Progenitor cell of endocrine pancreas (in vitro differentiated cells): ENCODE measurements at places on chromosomes 6 and 20. TPM values are rescaled to one million over a fixed set of nuclear protein-coding genes. Genes with fewer than 3 reads are reported as not detected.

RFX6 gene
- 28.7 and 34.2 TPM in 2 replicates for total RNA-seq

DNA sequence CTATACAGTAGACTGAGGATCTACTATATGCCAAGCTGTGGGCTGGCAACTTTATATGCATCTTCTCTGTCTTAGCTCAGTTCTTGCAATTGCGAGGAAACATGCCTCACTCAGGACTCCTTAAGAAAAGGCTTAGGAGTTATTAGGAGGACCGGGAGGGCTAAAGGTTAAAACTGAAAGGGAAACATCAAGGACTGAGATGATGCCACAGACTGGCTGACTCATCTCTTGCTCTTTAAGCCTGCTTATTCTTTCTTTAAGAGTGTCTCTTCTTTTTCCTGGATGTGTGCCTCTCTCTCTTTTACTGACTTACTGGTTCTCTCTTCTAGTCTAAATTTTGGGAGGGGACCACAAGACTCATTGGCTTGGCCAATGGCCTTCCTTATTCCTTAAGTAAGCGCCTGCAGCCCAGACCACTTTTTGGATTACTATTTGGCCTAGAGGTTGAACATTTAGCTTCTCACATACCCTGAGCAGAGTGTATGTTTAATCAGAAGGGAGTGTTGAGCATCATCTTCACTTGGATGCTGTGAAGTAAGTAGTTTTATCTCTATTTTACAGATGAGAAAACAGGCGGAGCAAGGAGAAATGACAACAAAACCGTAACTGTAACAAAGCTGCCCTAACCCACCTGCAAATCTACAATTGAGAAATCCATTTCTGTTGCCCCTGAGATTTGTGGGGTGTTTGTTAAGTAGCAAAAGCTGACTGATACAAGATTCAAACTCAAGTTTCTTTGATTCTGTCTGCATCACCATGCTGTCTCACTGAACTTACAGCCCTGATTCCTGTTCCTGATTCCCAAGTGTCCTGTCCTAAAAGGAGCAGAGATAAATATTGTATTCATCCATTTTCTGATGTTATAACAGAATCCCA lies 7.2 kb upstream of the SDC4 start:
- no peak overlapping the region for H3K4me3 ChIP-seq
- no peaks in the 10 kb centered on the region for H3K36me3 ChIP-seq
- peaks cover 14% of the 10 kb centered on the region for H3K4me1 ChIP-seq
- H3K27me3 ChIP-seq = peaks cover 42% of the 10 kb centered on the region
- H3K27ac ChIP-seq = no peak overlapping the region

DNA sequence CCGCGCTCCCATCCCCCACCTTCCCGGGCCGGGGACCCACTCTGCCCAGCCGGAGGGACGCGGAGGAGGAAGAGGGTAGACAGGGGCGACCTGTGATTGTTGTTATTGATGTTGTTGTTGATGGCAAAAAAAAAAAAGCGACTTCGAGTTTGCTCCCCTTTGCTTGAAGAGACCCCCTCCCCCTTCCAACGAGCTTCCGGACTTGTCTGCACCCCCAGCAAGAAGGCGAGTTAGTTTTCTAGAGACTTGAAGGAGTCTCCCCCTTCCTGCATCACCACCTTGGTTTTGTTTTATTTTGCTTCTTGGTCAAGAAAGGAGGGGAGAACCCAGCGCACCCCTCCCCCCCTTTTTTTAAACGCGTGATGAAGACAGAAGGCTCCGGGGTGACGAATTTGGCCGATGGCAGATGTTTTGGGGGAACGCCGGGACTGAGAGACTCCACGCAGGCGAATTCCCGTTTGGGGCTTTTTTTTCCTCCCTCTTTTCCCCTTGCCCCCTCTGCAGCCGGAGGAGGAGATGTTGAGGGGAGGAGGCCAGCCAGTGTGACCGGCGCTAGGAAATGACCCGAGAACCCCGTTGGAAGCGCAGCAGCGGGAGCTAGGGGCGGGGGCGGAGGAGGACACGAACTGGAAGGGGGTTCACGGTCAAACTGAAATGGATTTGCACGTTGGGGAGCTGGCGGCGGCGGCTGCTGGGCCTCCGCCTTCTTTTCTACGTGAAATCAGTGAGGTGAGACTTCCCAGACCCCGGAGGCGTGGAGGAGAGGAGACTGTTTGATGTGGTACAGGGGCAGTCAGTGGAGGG lies 2.8 kb downstream of the SOX4 start:
- H3K27ac ChIP-seq = peak overlapping the region; percentile 99
- peak overlapping the region; percentile 100 for H3K4me3 ChIP-seq
- H3K27me3 ChIP-seq = no peaks in the 10 kb centered on the region
- no peak for DNase-seq
- peaks cover 18% of the 10 kb centered on the region for H3K4me1 ChIP-seq
- peaks cover 49% of the 10 kb centered on the region for H3K36me3 ChIP-seq

DNA sequence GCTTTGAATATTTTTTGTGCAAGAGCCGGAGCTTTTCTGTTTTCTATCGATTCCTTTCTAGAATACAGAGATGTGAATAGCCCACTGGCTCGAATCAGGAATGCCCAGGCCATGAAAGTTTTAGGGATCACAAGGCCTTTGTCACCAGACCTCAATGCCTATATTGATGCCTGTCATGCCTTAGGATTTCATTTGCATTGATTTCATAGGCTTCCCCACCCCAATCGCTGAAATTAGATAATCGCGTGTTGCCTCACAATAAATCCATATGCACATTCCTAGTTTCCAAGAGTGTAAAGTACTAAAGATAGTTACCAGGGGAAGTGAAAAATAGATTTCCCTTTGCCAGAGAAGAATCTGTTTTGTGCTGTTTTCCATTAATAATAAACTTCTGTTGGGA lies 150.8 kb downstream of the SASH1 start:
- no peak for DNase-seq
- peaks cover 10% of the 10 kb centered on the region for H3K36me3 ChIP-seq
- no peak overlapping the region for H3K4me3 ChIP-seq
- H3K27me3 ChIP-seq = no peaks in the 10 kb centered on the region

- H3K4me1 ChIP-seq = peaks cover 3% of the 10 kb centered on the region
- no peak overlapping the region for H3K4me3 ChIP-seq
- DNase-seq = no peak
- no peaks in the 10 kb centered on the region for H3K36me3 ChIP-seq
- H3K27ac ChIP-seq = no peak overlapping the region
These were observed 4.6 kb upstream of the OSBPL2 start for GRCh38 chr20:62233684-62234083.
